ENCODE measurements at places on chromosomes 16 and 17.
A peak's percentile ranks its signal among the peaks of the same experiment; 100 is the strongest.

- DNase-seq: no peak
Measured at GRCh38 chr16:65195998-65196397, 74.1 kb upstream of the CDH11 start.

DNA sequence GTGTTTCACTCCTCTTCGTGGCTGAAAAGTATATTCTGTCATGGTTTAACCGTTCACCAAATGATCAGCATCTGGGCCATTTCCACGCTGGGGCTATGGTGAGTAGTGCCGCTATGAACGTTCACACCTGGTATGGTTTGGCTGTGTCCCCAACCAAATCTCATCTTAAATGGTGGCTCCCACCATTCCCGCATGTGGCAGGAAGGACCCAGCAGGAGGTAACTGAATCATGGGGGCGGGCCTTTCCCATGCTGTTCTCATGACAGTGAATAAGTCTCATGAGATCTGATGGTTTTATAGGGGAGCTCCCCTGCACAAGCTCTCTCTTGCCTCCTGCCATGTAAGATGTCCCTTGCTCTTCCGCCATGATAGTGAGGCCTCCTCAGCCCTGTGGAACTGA lies 45.7 kb upstream of the ZNF469 start:
- DNase-seq: no peak

- DNase-seq: peak; percentile 60
Measured at GRCh38 chr17:39653662-39654331, 11.4 kb upstream of the TCAP start.

DNA sequence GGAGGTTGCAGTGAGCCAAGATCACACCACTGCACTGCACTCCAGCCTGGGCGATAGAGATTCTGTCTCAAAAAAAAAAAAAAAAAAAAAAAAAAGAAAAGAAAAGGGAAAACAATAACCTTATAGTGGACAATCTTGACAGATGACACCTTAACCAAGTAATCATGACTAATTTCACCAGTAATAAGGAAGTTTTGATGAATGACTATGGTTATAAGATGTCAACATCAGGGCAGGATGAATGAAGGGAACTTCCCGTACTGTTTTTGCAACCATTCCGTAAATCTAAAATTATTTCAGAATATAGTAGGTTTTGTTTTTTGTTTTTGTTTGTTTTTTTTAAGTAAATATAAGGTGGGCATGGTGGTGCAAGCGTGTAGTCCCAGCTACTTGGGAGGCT lies 23.0 kb downstream of the GSPT1 start:
- no peak for DNase-seq

DNA sequence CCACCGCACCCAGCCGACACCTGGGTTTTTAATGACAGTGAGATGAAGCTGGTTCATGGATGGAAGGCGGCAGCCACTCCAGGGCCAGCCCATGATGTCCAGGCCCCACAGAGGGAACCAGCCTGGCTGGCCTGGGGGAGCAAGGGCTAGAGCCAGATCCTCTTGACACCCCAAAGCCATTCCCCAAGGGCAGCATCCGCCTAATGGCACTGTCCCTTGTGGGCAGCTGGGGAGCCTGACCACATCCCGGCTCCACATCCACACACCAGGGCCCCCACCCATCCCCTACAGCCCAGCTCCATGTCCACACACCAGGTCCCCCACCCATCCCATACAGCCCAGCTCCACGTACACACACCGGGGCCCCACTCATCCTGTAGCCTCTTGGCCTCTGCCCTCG lies 53.3 kb upstream of the ACSF3 start:
- DNase-seq: no peak

GRCh38 chr17:8741771-8742170 lies 2.9 kb downstream of the CCDC42 start:
- no peak for DNase-seq

DNA sequence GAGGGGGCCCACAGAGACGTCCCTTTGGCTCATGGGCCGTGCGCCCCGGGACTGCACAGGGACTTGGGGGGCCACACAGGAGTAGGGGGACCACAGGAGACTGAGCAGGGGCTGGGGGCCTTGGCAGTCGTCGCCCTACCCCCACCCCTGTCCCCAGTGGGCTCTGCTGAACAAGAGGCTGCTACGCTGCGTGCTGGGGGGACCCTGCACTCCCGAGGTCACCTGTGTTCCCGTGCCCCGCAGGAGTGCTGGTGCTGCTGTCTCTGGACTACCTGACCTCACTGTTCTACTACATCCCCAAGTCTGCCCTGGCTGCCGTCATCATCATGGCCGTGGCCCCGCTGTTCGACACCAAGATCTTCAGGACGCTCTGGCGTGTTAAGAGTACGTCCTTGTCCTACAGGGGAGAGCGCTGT lies 14.4 kb upstream of the RNF213 start:
- no peak for DNase-seq

- DNase-seq: no peak
Measured at GRCh38 chr16:28219282-28219681, 7.5 kb upstream of the XPO6 start.

DNA sequence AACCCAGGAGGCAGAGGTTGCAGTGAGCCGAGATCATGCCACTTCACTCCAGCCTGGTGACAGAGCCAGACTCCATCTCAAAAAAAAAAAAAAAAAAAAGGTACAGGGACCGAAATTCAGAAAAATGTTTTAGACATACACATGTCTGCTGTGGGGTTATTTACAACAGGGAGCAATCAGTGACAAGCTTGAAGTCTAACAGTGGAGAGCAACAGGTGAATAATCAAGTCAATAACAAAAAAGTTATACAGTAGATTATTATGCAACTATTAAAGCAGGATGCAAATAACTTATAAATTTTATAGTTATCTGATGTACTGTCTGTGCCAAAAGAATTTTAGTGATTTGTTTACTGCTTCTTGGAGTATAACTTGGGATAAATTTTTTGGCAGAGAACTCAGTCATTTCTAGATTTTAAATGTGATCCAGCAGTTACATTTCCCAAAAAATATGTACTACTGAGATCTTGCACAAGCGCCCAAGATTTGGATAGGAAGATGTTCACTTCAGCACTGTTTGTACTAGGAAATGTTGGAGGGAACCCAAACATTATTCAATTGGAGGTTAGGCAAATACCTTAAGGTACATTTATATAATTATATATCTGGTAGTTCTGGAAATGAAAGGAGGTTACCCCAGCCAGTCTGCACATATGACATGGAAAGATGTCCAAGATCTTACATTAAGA lies 34.1 kb downstream of the EEF2K start:
- DNase-seq: no peak

- no peak for DNase-seq
Measured at GRCh38 chr17:45828171-45828570, 16.5 kb upstream of the SPPL2C start.

- no peak for DNase-seq
Measured at GRCh38 chr17:75308732-75309629, 19.7 kb upstream of the SLC25A19 start.

DNA sequence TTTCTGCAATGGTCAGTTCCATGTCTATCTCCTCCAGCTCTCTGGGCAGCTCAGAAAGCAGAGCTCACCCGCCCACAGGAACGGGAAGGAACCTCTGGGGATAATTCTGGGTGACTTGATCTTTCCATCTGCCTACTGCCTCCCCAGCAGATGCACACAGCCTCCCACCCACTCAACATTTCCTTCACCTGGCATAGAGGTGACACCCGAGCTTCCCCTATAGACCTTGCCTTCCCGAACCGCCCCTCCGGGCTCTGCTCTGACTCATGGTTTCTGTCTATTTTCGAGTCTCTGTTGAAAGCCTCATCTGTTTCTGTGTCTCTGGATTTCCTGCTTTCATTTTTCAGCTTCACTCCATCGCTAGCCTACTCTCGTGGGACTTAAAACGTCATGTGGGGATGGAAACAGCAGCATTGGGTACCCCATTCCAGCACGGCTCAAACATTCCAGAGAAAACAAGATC lies 11.4 kb downstream of the GGA3 start:
- DNase-seq: peak; percentile 62

DNA sequence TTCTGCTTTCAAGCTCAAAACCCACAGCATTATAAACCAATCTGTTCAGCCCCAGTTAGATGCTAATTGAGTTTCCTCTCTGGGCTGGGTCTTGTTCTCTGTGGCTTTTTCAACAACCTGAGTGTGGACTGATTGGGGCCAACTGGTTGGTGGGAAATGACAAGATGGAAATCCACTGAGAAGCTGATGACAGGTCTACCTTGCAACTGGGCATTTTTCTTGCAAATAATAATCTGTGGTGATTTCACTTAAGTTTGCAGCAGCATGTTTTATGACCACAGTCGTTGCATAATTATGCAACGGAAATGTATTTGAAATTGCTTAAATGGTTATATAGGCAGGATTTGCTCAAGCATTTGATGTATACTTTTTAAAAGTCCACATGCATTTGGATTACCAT lies 69.9 kb downstream of the AKAP1 start:
- DNase-seq: no peak

DNA sequence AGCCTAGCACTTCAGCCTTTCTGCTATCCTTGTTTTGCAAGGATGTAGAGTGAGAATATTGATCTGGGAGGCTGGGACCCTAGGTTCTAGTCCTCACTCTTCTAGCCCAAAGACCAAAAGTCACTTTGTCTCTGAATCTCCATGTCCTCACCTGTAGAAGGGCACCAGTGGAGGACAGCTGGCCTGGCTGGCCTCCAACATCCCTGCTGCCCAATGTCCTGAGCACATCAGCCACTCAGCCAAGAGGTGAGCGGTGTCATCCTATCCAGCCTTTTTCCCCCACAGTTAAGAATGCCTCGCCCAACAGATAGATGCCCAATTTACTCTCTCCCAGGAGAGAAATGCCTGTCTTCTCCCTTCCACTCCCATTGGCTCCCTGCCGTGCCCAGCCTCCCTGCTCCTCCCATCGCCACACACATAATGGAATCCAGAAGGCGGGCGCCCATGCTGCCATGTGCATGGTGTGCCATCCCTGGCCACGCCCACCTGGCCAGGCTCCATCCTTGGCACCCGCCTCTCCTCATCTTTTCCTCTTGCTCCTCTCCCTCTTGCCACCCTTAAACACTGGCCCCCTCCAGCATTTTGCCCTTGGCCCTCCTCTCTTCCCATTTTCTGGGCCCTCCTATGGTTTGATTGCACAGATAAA lies 157.3 kb upstream of the SDK2 start:
- DNase-seq: no peak

- no peak for DNase-seq
Measured at GRCh38 chr16:67237396-67238277, 9.6 kb downstream of the FHOD1 start.

DNA sequence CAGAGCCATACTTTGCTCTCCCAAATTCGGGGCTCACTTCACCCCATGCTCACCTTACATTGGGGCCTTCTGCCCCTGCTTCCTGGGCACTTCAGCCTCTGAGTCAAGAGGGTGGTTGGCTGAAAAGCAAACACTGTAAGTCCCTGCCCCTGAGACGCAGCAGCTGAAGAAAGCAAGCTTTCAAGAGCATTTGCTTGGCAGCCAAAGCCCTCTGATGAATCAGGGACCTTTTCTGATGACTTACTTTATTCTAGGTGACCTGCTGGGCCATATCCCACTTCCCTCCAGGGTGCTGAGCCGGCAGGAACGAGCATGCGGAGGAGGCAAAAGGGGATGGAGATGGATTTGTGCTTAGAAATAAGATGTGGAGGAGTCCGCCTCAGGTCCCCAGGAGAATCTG lies 147.0 kb upstream of the TNRC6C start:
- no peak for DNase-seq

- no peak for DNase-seq
Measured at GRCh38 chr16:88552815-88553214, 17.4 kb upstream of the ZC3H18 start.

- no peak for DNase-seq
Measured at GRCh38 chr17:44207319-44207718, 7.6 kb upstream of the ATXN7L3 start.

DNA sequence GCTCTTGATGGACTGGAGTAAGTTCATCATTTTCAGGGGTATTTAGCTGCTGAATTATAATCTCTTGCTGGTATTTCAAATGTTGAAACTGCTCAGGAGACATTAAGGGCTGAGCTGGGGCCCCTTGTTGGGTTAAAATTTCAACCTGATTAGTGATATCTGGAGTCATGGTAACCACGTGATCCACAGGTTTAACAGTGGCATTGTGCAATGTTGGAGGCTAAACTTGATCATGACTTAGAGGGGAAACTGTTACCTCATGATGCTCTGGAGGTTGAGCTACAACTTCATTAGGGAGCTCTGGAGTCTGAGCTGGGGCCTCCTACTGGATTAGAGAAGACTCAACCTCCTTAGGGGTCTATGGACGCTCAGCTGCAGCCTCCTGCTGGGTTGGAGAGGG lies 17.2 kb upstream of the MPP2 start:
- no peak for DNase-seq

DNA sequence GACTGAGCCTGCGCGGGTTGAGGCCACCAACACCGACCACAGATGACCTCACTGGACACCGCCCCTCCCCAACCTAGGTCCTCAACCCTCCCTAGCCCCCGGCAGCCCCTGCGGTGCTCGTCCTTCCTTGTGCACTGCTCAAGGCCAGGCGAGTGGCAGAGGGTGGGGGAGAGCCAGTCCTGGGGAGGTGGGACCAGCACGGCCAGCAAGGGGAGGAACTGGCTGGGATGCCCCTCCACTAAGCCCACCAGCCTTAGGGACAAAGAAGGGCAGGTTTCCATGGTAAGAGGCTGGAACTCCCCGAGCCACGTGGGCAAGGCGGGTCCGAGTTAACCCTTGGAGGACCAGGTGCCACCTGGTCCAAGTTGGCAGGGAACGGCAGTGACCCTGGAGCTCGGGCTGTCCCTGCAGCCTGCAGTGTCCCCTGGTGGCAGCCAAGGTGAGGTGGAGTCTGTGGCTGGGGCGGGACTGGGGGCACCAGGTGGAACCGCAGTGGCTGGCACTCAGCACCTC lies 9.2 kb downstream of the FSCN2 start:
- no peak for DNase-seq

GRCh38 chr16:88706965-88707826 lies 893 bp downstream of the CTU2 start:
- no peak for DNase-seq

DNA sequence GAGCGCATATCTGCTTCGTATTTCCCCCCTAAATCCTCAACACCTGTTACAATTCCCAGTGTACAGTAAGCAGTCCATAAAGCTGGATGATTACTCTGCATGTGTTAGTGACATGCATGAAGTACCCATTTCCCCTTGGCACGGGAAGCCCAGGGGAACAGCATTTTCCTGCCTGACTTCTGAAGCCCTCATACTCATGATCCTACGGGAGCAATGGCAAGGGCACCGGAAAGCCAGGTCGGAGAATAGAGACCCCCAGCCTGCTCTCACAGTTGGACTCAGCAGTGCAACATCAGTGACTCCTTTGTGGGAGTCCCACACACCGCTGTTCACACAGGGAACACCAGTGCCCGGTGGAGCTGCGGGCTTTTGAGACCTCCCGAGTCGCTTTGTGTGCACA lies 336.9 kb downstream of the CDH13 start:
- DNase-seq: no peak

- DNase-seq: no peak
Measured at GRCh38 chr16:86881861-86882273, 303.5 kb downstream of the FOXL1 start.

- DNase-seq: no peak
Measured at GRCh38 chr16:28937222-28937876, 5.6 kb downstream of the CD19 start.
